ENCODE measurements at places on chromosomes 2 and 18. TPM values are rescaled to one million over a fixed set of nuclear protein-coding genes. Genes with fewer than 3 reads are reported as not detected.

DNA sequence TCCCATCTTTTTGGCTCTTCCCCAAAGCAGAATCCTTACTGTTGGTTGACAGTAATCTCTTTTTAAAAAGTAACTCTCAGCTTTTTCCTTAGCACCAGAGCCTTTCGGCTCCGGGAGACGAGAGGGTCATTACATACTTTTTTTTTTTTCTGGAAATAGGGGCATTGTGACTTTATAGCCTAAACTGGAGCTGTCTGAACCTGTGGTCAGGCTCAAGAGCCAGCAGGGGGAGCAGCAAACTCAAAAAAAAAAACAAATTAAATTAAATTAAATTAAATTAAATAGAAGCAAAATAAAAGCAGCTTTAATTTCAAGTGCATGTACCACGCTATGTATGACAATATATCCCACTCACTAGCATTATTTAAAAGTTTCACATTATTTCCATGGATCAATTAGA is 156.6 kb downstream of the DTNA start:
- peak; percentile 11 for DNase-seq

GRCh38 chr2:168692132-168692744 is 110.2 kb upstream of the NOSTRIN start:
- no peak for DNase-seq

GRCh38 chr2:44004735-44005602 is 9.2 kb upstream of the LRPPRC start:
- DNase-seq = peak; percentile 11

DNA sequence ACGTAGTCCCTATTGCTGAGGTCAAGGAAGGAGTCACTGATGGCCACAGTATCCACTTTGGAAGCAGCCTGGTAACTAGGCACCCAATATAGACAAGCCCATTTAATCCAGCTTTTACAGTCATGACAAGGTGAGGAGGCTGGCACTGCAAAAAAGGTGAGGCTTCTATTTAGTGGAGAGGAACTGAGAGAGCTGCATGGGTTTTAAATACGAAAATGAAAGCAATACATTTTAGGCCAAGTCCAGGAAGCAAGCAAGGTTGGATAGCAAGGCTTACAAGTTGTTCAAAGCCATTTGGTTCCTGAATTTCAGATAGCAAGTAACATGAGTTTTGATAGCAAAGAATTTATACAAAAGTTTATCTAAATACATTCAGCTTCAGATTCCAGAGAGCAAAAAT is 80.4 kb downstream of the SGPP2 start:
- DNase-seq = no peak

DNA sequence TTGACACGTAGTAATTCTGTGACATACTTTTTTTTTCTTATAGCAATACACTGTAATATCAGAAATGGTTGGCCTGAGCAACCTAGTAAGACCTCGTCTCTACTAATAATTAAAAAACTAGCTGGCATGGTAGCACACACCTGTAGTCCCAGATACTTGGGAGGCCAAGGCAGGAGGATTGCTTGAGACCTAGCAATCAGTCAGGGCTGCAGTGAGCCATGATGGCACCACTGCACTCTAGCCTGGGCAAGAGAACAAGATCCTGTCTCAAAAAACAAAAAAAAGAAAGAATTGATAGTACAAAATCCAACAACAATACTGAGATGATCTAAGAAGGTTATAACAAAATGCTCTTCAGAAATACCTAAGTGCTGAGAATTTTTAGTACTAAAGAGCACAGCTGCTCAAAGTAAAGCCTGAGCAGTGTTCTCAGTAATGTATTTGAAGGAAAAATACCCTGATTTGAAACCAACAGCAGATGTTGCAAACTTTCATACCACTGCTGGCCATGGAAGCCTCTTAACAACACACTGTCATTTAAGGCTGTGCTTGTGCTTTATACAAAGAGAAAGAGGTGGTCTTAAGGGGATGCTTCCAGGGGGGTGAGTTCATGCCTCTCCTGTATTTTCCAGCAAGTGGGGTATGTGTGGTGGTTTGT is 132.6 kb upstream of the CDCA7 start:
- DNase-seq = no peak

Gene QPCT
- 83.0 TPM for total RNA-seq

Gene HRH4
- not detected for total RNA-seq

Gene TGIF1
- 295 TPM for total RNA-seq

Gene IFIH1
- total RNA-seq = 16.1 TPM

Gene WIPF1
- 3.0 TPM for total RNA-seq
